ENCODE measurements at places on chromosomes 11 and 22.

DNA sequence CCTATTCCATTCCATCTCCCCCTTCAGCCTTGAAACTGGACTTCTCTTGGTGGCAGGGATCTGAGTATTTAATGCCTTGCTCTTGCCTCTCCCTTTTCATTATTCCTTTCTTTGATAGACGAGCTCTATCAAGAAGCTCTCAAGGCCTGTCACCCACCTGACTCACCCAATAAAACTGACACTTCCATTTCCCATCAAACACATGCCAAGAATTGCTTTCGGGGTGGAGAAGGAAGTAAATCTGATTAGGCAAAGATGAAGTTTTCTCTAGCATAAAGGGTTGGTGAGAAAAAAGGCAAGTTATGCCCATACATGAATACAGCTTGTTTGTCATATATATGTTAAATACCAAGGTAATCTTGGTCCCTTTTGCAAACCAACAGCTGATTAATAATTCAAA, 34.9 kb upstream of the MYEOV start:
- DNase-seq, result no peak

GRCh38 chr22:40310081-40310767, 36.1 kb upstream of the ADSL start:
- DNase-seq, result no peak

DNA sequence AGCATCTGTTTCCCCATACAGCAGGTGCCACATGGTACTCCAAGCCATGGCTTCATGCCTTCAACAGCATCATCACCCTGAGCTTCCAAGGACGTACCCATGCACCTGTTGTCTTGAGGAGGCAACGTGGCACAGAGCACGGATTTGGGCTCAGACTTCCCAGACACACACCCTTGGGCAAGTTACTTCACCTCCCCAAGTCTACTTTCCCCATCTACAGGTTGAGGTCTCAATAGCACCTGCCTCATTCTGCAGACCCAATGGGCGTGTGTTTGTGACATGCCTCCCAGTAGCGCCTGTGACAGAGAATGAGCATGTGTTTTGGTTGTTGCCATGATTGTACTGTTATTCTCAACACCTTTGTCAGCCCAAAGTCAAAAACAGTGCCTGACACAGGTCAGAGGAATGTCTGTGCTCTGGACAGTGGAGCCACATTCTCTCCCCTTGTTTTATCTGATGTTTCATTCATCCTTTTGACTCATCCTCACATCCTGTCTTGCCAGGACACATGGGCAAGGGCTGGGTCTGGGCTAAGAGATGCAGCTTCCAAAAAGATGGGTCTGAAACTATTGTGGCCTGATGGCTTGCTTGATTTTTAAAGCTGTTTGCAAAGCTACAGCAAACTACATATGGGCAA, 53.4 kb upstream of the CCND1 start:
- DNase-seq, result no peak

DNA sequence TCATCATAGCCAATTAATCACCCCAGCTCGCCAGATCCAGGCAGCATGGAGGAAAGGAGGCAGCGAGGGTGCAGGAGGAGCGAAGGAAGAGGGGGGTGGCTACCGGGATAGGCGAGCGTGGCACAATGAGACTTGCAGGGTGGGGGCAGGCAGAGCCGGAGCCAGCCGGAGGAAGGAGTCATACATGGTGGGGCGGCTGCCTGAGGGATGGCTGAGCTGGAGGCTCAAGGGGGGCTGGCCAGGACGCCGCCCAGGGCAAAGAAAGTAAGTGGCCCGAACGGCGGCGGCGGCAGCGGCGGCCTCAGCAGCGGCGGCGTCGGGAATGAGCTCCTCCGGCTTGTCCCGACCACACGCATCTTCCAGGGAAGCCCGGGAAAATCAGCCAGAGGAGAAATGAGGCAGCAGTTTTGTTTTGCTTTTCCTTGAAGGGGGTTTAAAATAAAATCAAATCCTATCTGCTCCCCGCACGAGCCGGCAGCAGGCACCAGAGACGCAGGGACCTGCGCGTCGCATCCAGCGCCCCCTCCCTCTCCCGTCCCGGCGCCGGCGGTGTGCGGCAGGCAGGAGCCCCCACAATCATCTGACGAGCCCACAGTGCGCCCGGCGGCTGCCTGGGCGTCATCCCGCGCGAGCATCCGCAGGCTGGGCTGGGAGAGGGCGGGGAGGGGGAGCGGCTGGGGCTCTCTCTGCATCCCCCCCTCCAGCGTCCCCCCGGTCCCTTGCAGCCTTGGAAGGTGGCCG, 263.6 kb downstream of the CTTN start:
- DNase-seq, result no peak

- DNase-seq, result no peak
Measured at GRCh38 chr22:40058265-40058664, 63.5 kb downstream of the FAM83F start.

- no peak for DNase-seq
Measured at GRCh38 chr11:75800136-75800675, 14.8 kb upstream of the UVRAG start.

- DNase-seq, result no peak
Measured at GRCh38 chr11:118306556-118306955, 2.0 kb downstream of the CD3E start.

DNA sequence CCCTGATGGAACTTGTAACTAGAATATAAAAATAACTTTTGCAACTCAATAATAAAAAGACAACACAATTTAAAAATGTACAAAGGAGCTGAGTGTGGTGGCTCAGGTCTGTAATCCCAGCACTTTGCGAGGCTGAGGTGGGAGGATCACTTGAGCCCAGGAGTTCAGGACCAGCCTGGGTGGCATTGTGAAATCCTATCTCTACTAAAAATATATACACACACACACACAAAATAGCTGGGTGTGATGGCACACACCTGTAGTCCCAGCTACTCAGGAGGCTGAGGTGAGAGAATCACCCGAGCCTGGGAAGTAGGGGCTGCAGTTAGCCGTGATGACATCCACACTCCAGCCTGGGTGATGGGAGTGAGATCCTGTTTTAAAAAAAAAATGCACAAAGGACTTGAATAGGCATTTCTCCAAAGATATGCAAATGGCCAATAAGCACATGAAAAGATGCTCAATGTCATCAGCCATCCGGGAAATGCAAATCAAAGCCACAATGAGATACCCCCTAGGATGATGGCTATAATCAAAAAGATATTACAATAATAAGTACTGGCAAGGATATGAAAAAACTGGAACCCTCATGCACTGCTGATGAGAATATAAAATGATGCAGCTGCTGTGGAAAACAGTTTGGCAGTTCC, 59.8 kb upstream of the SEPTIN5 start:
- DNase-seq, result peak; percentile 63

GRCh38 chr11:69249311-69250185, 44.4 kb upstream of the MYEOV start:
- peak; percentile 21 for DNase-seq
